ENCODE measurements at places on chromosomes 3 and 15.

DNA sequence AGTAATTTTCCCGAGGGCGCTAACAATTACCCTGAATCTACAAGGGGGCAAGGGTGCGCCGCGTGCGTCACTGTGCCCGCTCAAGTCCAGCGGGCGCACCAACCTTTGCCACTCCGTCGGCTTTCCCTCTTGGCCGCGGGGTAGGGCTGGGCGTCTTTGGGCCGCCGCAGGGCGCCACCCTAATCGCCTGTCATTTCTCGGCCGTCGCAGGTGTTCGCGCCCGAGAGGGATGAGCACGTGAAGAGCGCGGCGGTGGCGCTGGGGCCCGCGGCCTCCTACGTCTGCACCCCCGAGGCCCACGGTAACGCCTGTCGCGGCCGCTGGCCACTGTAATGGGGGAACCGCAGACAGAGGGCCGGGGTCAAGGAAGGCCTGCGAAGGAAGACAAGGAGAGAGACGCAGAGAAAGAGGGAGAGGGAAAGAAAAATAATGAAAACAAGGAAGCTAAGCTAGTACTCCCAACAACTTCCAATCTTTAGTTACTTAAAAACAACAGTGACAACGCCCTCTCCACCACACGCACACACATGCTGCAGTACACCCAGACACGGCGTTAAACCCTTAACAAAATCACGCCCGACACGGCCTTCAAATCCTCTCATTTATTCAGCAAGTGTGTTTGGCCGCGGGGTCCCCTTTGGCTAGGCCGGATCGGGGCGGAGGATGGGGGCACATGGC lies 3.8 kb downstream of the SKOR1 start:
- no peak overlapping the region for H3K4me3 ChIP-seq
- H3K36me3 ChIP-seq = no peaks in the 10 kb centered on the region
- peak; percentile 61 for DNase-seq
- peaks cover 4% of the 10 kb centered on the region for H3K4me1 ChIP-seq
- peaks cover 100% of the 10 kb centered on the region for H3K27me3 ChIP-seq

- H3K4me3 ChIP-seq = no peak overlapping the region
- no peaks in the 10 kb centered on the region for H3K27me3 ChIP-seq
- H3K27ac ChIP-seq = no peak overlapping the region
- no peak for DNase-seq
- peaks cover 4% of the 10 kb centered on the region for H3K4me1 ChIP-seq
- H3K36me3 ChIP-seq = no peaks in the 10 kb centered on the region
Measured at GRCh38 chr3:40585381-40586016, 60.7 kb downstream of the ZNF621 start.

DNA sequence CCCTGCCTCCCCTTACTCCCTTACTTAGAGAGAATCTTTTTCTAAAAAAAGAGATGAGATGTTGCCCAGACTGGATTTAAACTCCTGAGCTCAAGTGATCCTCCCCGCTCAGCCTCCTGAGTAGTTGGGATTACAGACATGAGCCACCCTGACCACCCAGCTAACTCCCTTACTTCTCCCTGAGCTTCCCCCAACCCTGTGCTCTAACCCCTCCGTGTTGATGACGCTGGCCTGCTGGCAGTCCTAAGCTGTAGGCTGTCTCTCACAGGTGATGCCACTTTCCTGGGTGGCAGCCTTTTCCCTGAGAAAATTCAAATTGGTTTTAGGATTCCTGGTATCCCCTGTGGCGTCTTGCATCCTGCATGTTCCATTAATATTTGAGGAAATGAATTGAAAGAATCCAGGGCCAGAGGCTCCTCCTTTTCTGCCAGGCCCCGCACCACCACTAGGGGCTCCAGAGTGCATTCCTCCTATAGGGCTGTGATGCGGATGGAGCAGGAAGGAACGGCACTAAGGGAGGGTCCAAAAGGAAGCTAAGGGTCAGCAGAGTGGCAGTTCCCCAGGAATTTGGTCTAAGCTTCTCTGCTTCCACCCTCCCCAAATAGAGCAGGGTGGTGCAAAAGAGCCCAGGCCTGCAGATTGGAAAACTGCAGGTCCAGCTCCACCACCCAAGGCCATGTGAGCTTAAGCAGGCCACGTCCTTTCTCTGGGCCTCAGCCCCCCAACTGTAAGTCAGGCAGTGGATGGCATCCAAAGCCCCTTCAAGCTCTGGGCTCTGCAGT lies 101.1 kb downstream of the DAPK2 start:
- H3K27ac ChIP-seq = no peak overlapping the region
- DNase-seq = peak; percentile 93
- H3K27me3 ChIP-seq = no peaks in the 10 kb centered on the region
- no peak overlapping the region for H3K4me3 ChIP-seq
- H3K36me3 ChIP-seq = no peaks in the 10 kb centered on the region

DNA sequence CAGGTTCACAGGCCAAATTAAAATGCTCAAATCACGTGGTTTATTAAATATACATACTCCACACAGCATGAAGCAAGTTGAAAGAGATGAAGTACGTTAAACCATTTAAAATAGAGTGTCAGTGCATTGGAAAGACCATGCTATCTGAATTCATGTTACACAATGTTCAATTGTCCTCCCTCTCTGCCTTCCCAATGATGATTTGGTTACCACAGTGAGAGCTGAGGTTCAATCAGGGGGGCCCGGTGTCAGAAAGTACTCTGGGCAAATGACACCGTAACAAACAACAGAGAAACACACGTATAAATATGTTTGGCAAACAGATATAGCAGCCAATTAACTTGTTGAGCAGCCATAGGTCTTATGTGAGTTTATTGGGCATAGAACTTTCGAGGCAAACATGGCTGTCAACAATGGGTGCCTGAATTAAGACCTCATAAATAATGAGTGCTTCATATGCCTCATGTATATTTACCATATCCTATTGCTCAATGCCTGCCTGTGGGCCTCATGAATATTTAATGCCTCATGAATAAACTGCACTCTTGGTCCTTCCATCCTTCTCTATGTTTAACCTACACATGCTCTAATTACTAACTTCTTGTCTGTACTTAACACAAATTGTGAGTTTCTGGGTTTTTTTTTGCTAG lies 641.5 kb downstream of the PLOD2 start:
- DNase-seq = no peak
- no peak overlapping the region for H3K4me3 ChIP-seq
- no peaks in the 10 kb centered on the region for H3K27me3 ChIP-seq
- no peaks in the 10 kb centered on the region for H3K4me1 ChIP-seq
- H3K27ac ChIP-seq = peak overlapping the region; percentile 92
- no peaks in the 10 kb centered on the region for H3K36me3 ChIP-seq

GRCh38 chr3:109211941-109212340 lies 75.4 kb downstream of the C3orf85 start:
- H3K36me3 ChIP-seq = no peaks in the 10 kb centered on the region
- no peak overlapping the region for H3K27ac ChIP-seq
- no peak overlapping the region for H3K4me3 ChIP-seq
- DNase-seq = no peak
- no peaks in the 10 kb centered on the region for H3K4me1 ChIP-seq

DNA sequence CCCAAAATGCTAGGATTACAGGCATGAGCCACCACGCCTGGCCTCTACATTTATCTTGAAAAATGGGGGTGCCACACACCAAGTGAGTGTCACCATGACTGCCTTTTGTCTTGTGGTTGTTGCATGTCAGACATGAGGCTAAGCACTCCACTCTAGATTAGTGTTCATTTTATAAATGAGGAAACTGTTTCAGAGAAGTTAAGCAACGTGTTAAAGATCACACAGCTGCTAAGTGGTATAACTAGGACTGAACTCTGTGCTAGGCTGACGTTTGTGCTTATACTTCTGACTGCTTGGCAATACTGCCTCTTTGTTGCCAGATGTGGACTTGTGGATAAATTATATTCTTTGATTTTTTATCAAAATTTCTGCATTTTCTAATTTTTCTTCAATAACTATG lies 50.8 kb upstream of the SMAD6 start:
- no peaks in the 10 kb centered on the region for H3K36me3 ChIP-seq
- DNase-seq = no peak
- H3K4me1 ChIP-seq = peaks cover 17% of the 10 kb centered on the region
- no peak overlapping the region for H3K27ac ChIP-seq
- no peak overlapping the region for H3K4me3 ChIP-seq

DNA sequence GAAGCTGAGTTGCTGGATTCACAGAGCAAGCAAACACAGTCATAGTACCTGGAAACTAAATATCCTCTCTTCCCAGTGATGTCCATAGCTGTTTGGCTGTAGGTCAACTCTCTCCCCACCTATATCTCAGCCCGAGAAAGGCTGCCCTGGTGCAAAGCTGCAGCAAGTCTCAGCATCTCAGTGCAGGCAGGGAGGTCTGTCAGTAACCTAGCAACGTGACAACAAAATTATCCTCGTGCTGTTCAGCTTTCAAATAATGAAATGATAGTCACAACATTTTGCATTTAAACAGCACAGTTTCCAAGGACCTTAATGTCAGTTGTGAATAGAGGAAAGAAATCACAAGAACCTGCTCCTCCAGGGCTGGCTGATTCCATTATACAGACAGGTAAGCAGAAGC lies 83.6 kb downstream of the CHST2 start:
- no peak for DNase-seq
- H3K4me3 ChIP-seq = no peak overlapping the region
- no peaks in the 10 kb centered on the region for H3K36me3 ChIP-seq
- H3K4me1 ChIP-seq = peaks cover 15% of the 10 kb centered on the region

- no peaks in the 10 kb centered on the region for H3K36me3 ChIP-seq
- H3K4me1 ChIP-seq = peaks cover 24% of the 10 kb centered on the region
- DNase-seq = no peak
- peak overlapping the region; percentile 30 for H3K27ac ChIP-seq
Measured at GRCh38 chr15:65339416-65339815, 34.9 kb downstream of the RNU5B-1 start.

DNA sequence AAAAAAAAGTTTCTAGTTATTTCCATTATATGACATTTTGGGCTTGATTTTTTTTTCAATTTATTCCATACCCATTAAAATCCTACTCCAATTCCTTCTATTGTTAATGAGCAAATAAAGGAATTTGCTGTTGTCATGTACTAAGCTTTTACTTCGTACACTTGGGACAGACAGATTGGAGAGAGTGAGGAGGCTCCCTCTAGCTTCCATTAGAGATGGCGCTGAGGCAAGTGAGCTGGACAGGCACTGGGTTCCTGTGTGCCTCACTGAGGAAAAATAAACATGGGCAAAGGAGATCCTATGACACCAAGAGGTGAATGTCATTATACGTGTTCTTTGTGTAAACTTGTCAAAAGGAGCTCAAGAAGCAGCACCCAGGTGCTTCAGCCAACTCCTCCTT lies 441.1 kb upstream of the MDFIC2 start:
- DNase-seq = no peak
- no peaks in the 10 kb centered on the region for H3K36me3 ChIP-seq
- H3K27ac ChIP-seq = no peak overlapping the region
- H3K4me1 ChIP-seq = no peaks in the 10 kb centered on the region

DNA sequence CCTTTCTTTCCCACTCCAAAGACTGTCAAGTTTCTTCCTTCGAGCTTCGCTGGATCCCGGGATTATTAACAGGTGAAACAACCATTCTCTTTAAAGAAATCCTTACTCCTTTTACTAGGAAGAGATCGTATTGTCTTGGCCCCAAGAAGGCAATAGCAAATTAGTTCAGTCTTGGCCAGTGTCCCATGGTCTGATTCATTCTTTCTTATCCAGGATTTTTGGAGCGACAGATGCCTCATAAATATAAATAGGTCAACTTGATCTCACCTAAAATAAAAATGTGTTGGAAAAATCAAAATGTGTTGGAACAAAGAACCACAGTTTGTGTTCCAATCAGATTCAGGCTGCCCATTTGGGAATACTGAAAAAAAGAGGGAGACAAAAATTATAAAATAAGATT lies 140.1 kb upstream of the TMEM108 start:
- no peaks in the 10 kb centered on the region for H3K36me3 ChIP-seq
- no peaks in the 10 kb centered on the region for H3K27me3 ChIP-seq
- H3K4me1 ChIP-seq = no peaks in the 10 kb centered on the region
- H3K4me3 ChIP-seq = no peak overlapping the region
- H3K27ac ChIP-seq = no peak overlapping the region
- DNase-seq = no peak

- no peak for DNase-seq
- H3K4me3 ChIP-seq = no peak overlapping the region
- peaks cover 4% of the 10 kb centered on the region for H3K4me1 ChIP-seq
- no peaks in the 10 kb centered on the region for H3K27me3 ChIP-seq
- H3K36me3 ChIP-seq = no peaks in the 10 kb centered on the region
Measured at GRCh38 chr3:72015463-72015862, 230.5 kb upstream of the PROK2 start.

- no peak overlapping the region for H3K4me3 ChIP-seq
- H3K27ac ChIP-seq = no peak overlapping the region
- no peaks in the 10 kb centered on the region for H3K36me3 ChIP-seq
- peaks cover 5% of the 10 kb centered on the region for H3K27me3 ChIP-seq
- no peaks in the 10 kb centered on the region for H3K4me1 ChIP-seq
- DNase-seq = no peak
Measured at GRCh38 chr15:53080484-53080883, 290.3 kb upstream of the ONECUT1 start.

- DNase-seq = no peak
- no peaks in the 10 kb centered on the region for H3K4me1 ChIP-seq
- peak overlapping the region; percentile 69 for H3K27ac ChIP-seq
- H3K36me3 ChIP-seq = peaks cover 54% of the 10 kb centered on the region
- H3K4me3 ChIP-seq = no peak overlapping the region
Measured at GRCh38 chr15:63553388-63553791, 43.8 kb upstream of the FBXL22 start.

DNA sequence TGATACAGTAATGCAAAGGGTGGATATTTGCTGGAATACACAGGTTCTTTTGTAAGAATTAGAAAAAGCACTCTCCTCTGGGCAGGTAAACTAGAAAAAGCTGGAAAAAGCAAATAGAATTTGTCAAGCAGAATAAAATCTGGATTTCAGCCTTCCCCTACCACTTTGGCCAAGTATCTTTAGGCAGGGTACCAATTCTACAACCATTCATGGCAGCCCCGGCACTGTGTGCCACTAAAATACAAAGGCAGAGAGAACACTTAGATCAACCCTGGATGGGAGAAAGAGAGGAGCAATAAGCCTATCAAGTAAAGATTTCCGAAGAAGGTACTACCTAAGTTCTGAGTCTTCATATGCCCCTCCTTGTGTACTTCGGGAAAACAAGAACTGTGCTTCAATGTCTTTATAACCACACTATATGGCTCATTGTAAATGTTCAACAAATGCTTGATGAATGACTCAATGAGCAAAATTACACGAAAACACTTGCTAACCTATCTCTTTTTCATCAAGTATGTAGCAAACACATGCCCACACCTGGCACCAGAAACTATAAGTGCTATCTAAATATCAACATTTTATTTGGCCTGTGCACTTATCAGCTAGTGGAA lies 20.8 kb downstream of the STAG1 start:
- H3K4me3 ChIP-seq = no peak overlapping the region
- H3K27me3 ChIP-seq = no peaks in the 10 kb centered on the region
- H3K36me3 ChIP-seq = no peaks in the 10 kb centered on the region
- no peak for DNase-seq

- no peaks in the 10 kb centered on the region for H3K36me3 ChIP-seq
- no peak for DNase-seq
- H3K4me1 ChIP-seq = no peaks in the 10 kb centered on the region
Measured at GRCh38 chr15:83848315-83849050, 194.6 kb downstream of the ADAMTSL3 start.

- no peak for DNase-seq
- H3K27ac ChIP-seq = no peak overlapping the region
- no peaks in the 10 kb centered on the region for H3K36me3 ChIP-seq
- no peaks in the 10 kb centered on the region for H3K27me3 ChIP-seq
- no peak overlapping the region for H3K4me3 ChIP-seq
- H3K4me1 ChIP-seq = peaks cover 2% of the 10 kb centered on the region
Measured at GRCh38 chr15:75109736-75110130, 86.3 kb downstream of the PPCDC start.
